ENCODE measurements at places on chromosomes 7 and 10.

GRCh38 chr7:156578978-156579430 is 61.6 kb upstream of the RNF32 start:
- no peak for DNase-seq

DNA sequence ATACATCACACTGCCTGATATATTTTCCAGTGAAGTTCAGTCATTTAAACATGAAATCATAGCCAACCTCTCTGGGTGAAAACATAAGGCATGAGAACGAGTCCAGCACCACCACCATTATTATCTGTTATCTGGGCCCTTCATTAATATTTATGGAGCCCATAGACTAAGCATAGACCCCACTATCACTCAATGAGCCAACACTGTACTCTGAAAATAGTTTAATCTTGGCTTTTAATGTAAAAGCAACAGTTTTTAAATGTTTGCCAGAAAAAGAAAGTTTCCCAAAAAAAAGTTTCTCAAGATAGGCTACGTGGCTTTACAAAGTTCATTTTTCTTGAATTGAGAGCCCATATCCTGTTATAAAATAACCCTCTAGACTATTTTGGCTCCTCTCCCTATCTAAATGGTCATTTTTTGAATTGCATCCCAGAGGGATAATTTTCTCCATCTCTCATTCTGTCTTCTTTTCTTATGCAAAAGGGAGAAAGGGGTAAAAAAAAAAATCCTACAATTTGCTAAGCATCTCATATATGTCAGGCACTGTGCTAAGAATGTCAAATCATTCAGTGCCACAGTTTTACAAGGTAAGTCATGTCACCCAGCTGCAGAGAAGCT is 66.1 kb downstream of the FZD1 start:
- no peak for DNase-seq

- DNase-seq = no peak
These were observed 41.2 kb upstream of the ZNF138 start for GRCh38 chr7:64753032-64753431.

DNA sequence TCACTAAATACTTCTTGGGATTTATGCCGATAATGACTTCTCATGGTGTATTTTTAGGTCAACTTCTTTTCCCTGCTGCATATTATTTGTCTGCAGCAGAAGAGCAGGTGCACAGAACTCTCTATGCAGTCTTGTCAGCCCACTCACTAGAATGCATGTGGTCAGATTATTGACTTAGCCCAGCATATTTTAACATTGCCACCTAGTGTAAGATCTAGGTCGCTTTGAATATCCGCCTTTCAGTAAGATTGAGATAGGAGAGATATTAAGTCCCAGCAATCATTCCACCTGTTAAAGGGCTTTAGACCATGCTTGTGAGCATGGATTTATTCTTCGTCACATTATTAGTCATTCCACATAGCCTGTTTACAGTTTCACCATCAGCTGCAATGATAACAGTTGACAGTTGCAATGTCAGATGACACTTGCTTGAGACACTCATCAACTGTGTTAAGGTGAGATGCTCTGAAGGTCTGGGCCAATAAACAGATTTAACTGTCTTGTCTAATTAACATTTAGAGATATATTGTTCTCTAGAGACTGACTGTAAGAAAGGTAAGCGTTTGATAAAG is 491.7 kb downstream of the ARL4A start:
- no peak for DNase-seq
